ENCODE measurements at places on chromosomes 3 and 15.

GRCh38 chr3:58039601-58040000 is 31.4 kb downstream of the FLNB start:
- DNase-seq, result no peak

- DNase-seq, result no peak
Observed at GRCh38 chr3:37556789-37557301, 304.8 kb upstream of the CTDSPL start.

- no peak for DNase-seq
Observed at GRCh38 chr3:87792534-87793336, 266.1 kb downstream of the CGGBP1 start.

DNA sequence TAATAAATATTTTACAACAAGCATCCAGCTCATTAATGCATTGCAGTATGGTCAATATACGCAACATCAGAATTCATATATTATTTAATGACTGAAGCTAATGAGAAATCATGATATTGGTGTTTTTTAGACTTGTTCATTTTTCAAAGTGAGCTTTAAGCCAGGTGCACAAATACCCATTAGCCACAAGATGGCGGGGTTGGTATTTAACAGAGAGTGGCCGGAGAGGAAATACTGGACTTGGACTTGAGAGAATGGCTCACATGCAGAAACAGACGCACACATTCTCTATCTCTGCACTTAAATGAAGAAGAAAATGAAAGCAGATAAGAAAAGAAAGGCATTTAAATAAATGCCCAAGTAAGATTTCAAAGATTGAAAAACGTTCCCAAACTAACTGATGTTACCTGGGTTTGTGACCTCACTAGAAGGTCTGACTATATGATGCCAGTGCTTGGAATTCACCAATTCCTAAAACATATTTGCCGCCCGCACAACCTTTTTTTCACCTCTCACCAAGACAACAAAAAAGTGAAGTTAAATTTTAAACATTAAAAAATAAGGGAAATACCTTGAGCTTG is 21.2 kb upstream of the CRBN start:
- DNase-seq, result no peak

DNA sequence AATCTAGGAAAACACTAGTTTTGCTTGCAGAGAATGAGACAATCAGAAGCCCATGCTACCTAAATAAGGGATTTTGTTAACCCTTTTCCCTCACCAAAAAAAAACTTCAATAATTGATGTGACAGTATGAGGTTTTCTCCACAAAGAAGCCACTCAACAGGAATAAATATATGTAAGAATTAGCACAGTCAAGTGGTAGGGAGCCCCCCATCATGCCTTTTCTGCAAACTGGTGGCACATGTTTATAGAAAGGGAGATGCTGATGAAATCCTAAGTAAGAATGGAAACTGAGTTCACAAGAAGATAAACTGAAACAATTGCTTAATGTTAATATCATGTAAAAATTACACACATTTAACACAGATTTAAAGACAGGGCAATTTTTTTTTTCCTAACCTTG is 51.0 kb downstream of the PHC3 start:
- no peak for DNase-seq

- DNase-seq, result no peak
Observed at GRCh38 chr3:143288944-143289343, 169.4 kb downstream of the CHST2 start.

- no peak for DNase-seq
Observed at GRCh38 chr15:46618984-46619383, 984.2 kb downstream of the SQOR start.

GRCh38 chr3:54447427-54447826 is 325.1 kb downstream of the CACNA2D3 start:
- no peak for DNase-seq

- DNase-seq, result no peak
Observed at GRCh38 chr3:482479-482878, 285.9 kb downstream of the CHL1 start.

- no peak for DNase-seq
Observed at GRCh38 chr15:55846116-55846707, 103.3 kb upstream of the PRTG start.

DNA sequence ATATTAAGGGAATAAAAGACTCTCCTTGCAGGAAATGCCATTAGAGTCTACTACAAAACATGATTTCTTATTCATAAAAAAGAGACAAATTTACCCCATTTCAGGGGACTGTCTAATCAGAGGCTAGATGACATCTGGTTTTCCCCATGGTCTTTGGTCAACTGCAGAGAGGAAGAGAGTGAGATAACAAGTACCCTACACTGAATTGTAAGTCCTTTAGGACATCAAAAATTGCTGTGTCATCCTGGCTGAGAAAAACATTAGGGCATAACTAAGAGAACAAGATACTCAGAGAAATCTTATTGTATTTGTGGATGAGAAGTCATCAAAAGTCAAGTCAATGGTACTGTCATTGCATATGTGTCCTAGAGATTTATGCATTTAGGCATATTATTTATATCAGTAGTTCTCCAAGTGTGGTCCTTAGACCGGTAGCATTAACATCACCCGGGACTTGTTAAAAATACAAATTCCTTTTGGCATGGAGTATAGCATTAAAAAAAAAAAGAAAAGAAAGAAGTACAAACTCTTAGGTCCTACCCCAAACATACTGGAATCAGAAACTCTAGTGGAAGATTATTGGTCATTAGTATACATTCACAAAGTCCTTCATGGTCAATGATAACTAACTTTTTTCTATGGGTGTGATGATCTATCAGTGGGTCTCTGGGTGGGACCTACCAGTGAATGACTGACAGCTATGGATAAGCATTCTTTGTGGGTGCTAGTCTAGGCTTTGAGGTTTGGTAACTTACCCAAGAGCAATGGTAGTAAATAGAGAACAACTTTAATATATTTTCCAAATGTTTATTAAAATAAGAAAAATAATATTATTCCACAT is 29.0 kb upstream of the TBC1D5 start:
- DNase-seq, result no peak

DNA sequence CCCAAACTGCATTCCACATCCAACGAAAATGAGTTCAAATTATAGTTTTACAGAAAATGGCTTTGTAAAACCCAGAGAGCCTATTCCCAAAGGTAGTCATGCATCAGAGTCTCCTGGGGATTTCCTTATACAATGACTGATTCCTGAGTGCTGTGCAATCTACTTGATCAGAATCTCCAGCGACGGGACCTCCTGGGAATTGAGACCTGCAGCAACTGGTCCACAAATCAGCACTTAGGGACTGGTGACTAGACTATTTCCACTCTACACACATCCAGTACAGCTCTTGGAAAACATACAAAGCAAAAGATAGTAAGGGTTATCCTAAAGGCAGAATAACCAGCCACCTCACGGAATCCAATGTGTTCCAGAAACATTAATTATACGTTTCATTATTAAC is 871.0 kb upstream of the CFAP20DC start:
- no peak for DNase-seq

- no peak for DNase-seq
Observed at GRCh38 chr15:55240125-55240760, 43.5 kb upstream of the RSL24D1 start.

DNA sequence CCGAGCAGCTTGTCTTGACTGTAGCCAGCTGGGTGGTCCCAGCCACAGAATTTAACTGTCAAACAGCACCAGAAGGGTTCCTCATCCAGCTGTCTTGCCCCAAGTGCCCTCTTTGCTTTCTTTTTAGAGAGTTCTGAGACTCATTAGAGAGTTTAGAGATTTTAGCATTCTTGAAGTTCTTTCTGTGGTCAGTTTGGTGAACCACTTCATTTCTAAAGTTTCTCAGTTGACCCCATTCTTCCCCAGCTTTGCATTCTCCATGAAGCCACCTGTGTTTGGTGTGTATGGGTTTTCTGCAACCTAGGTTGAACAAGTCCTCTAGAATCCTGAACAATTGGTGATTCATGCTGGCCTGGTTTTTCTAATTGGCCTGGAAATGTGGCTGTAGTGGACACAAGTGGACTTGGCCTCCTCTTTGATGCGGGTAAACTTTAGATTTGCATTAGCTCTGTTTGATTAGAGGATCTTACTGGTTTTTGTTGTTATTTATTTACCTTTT is 33.7 kb downstream of the FLNB start:
- DNase-seq, result no peak

Measured in hypothalamus (tissue), 51 donors.